ENCODE measurements at places on chromosomes 2 and 18.
A peak's percentile ranks its signal among the peaks of the same experiment; 100 is the strongest.

DNA sequence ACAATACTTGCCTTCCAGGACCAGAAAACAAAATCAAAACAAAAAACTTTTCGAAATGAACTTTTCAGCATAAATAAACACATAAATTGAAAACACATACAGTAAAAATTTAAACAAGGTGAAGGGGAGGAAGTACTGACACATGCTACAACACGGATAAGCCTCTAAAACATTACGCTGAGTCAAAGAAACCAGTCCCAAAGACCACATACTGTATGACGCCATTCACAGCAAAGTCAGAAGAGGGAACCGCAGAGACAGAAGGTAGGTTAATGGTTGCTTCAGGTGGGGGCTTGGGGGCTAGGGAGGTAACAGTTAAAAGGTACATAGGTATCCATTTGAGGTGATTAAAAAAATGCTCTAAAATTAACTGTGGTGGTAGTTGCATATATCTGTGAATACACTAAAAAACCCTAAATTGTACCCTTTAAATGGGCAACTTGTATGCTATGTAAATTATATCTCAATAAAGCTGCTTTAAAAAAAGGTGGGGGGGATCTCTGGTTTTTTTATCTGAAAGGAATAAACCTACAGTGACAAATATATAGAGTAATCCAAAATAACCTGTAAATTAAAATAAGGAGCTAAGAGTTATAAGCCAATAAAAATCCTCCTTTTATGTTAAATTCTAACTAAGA lies 7.1 kb downstream of the COX7A2L start:
- DNase-seq, result no peak

GRCh38 chr2:127143841-127144782 lies 37.2 kb upstream of the BIN1 start:
- DNase-seq, result peak; percentile 67

GRCh38 chr2:152950126-152950525 lies 231.7 kb downstream of the ARL6IP6 start:
- DNase-seq, result no peak

DNA sequence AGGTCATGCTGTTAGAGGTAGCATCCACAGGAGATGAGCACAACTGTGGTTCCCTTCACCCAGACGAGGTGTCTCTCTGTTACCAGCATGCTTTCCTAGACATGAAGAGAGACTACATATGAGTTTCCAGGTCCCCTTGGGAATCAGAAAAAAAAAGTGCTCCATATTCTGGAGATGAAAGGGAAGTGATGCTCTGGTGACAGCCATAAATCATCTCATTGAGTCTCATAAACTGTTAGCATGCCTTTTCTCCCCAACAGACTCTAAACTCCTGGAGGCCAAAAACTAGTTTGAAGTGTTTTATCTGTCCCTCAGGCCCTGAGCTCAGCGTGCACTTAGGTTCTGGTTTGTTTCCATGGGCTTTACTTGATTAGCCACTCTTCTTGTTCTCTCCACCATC lies 124.6 kb upstream of the CREB1 start:
- DNase-seq, result no peak

DNA sequence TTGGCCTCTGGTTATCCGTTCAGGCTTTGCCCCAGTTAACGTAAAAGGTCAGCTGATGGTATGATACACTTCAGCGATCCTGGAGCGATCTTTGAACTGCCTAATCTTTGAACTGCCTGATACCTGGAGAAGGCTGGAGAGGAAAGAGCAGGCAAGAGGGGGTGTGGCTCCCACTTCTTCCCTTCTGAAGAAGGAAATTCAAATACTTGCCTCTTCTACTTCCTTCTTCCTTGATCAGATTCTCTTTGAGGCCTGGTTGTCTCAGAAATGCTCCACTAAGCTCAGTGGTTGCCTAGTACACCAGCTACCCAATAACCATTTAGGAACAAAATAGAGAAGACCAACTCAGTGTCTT lies 619 bp downstream of the GALM start:
- DNase-seq, result no peak

GRCh38 chr2:10933700-10934225 lies 22.0 kb downstream of the KCNF1 start:
- DNase-seq, result no peak

DNA sequence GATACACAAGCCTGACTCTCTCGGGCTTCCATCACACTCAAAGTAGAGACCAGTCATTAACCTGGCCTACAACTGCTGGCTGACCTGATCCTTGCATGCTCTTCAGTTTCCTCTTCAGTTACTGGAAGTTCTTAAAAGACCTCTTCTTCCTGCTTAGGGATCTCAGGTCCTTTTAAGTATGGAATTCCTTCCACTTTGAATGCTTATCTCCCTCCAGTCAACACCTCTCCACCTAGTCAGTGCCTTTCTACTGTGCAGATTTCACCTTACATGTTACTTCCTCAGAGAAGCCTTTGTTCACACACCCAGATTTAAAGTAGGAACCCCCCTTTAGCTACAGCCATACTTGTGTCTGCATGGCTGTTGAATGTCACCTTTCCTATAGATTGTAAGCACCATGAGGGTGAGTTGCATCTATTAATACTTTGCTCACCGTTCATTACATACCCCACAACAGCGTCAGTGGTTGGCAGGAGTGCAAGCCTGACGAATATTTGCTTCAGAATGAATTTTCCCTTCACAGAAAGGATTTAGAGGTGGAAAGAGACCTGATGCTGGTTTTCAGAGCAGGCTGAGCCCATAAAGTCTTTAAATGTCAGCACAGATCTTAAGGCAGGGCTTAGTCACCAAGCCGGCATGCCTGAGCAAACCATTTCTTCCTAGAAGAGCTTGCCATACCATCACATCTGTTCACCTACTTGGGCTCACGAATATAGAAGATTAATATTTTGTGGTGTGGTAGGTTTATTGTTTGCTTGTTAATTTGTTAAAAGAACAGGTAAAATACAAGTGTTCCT lies 90.1 kb downstream of the ACVR1 start:
- no peak for DNase-seq

GRCh38 chr2:123999681-124000080 lies 25.4 kb upstream of the CNTNAP5 start:
- DNase-seq, result no peak

DNA sequence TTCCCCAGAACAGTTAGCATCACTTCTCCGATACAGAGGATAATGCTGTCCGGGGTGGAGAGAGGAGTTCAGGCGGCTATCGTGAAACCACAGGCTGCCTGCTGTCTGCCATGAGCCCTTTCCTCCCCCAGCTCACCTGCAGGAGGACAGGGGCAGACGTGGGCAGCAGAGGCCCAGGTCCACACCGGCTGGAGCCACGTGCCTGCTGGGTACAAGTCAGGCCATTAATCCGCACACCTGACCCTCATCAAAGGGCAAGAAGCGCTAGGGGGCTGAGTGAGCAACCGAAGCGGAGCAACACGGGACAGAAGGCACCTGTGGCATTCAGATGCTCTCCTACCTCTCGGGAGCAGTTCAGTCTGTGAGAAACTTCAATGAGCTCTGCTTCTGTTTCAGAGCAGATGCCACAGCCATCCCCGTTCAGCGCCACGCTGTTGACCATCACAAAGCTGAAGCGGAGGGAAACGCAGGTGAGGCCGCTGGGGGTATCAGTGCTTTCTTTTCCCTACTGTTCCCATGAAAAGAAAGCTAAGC lies 21.5 kb downstream of the MPPE1 start:
- no peak for DNase-seq

All from substantia nigra (tissue), 51 donors.